ENCODE measurements at places on chromosomes 3 and 15. TPM values are rescaled to one million over a fixed set of nuclear protein-coding genes. Genes with fewer than 3 reads are reported as not detected.

The IREB2 gene
- total RNA-seq: 86.9 TPM

The LRRC15 gene
- total RNA-seq: not detected

The GALK2 gene
- 43.5 TPM for total RNA-seq

The MAGEF1 gene
- total RNA-seq: 34.0 TPM

The TRIM59 gene
- 1.4 TPM for total RNA-seq

The RHCG gene
- total RNA-seq: 1.1 TPM

The NECTIN3 gene
- 13.6 TPM for total RNA-seq

The SAMMSON gene
- total RNA-seq: not detected

The FAM43A gene
- 2.1 TPM for total RNA-seq
